DMS79 (cell line): ENCODE measurements at places on chromosomes 6 and 20.

DNA sequence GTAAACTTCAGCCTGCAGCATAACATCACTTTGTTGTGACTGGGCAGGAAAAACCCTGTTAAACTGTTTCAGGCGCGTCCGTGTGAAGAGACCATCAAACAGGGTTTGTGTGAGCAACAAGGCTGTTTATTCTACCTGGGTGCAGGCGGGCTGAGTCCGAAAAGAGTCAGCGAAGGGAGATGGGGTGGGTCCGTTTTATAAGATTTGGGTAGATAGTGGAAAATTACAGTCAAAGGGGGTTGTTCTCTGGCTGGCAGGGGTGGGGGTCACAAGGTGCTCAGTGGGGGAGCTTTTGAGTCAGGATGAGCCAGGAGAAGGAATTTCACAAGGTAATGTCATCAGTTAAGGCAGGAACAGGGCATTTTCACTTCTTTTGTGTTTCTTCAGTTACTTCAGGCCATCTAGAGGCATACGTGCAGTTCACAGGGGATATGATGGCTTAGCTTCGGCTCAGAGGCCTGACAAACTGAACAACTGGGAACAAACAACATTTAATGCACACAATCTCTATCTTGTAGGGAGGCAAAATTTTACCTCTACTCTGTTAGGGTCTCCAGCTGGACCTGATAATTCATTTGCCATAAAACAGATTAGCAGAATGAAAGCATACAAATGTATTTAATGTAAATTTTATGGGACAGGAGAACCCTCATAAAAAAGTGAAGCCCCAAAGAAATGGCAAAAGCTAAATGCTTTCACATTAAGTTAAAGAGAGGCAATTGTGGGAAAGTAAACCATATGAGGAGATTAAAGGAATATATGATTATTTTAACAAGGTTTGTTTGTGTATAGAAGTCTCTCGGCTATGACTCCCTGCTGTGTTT, 58.3 kb upstream of the HFE start:
- no peak for DNase-seq

DNA sequence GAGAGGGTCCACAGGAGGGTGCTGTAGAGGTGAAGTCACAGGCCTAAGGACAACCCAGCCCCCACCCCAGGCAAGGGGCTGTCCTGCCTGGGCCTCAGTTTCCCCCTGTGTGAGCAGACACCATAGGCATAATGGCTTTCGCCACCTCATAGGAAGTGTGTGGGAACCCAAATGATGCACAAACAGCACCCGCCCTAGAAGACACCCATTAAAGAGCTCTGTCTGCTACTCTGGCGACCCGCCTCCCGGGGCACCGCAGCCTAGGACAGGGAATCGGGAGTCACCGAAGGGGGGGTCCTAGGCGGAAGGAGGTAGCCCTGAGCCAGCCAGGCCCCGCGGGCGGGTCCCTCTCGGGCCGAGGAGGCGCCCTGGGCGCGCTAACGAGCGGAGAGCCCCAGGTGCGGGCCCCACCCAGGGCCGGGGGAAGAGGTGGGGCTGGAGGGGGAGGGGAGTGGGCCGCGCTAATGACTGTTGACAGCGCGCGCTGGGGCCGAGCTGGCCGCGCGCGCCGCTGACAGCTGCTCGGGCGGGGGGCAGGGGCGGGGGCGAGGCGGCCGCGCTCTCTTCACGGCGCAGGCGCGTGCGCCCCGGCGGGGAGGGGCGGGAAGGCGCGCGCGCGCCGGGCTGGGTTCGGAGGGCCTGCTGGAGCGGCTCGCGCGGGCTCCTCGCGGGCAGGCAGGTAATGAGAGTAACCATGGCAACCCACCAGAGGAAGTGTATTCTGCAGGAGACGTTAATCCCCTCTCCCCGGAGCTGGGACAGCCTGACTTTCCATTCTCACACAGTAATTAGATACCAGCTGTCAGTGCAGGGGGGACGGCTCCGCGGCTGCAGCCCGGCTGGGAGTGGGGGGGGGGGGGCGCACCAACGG, 48.9 kb downstream of the NOL4L start:
- peak; percentile 92 for DNase-seq

DNA sequence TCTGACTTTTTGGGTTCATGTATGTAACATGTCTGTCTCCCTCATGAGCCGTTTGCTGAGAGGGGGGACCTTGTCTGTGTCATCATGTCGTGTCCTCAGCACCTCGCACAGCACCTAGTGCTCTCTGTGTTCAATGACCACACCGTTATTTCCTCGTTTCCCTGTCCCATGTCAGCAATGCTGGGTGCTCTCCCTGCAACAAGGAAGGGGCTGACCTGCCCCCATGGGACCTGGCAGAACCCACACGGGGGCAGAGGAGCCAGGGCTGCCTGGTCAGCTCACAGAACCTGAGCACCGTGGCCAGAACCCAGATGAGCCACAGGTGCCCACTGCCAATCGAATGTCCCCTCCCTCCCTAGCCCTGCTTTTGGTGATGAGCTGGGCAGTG, 7.3 kb downstream of the ADA start:
- no peak for DNase-seq

GRCh38 chr6:166697113-166697512, 70.1 kb upstream of the RPS6KA2 start:
- DNase-seq, result no peak

DNA sequence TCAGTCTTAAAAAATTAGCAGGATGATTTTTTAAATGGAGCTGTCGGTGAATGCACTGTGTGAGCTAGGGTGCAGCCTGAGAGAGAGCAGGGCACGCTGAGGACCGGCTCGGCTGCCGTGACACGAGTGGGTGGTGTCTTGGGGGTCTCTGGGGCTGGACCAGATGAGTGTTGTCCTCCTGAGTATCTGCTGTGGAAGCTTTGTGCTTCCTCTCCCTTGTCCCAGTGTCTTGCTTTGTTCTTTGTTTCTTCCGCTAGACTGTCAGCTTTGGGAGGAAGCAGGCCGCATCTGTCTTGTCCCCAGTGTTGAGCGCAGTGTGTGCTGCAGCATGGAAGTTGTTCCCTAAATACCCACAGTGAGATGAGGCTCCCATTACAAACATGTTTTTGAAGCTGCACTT, 89.4 kb downstream of the RTN4IP1 start:
- no peak for DNase-seq

- DNase-seq, result no peak
These were observed 15.6 kb upstream of the HMGN3 start for GRCh38 chr6:79250107-79250514.

GRCh38 chr6:34938268-34938667, 49.2 kb downstream of the ANKS1A start:
- DNase-seq, result no peak

DNA sequence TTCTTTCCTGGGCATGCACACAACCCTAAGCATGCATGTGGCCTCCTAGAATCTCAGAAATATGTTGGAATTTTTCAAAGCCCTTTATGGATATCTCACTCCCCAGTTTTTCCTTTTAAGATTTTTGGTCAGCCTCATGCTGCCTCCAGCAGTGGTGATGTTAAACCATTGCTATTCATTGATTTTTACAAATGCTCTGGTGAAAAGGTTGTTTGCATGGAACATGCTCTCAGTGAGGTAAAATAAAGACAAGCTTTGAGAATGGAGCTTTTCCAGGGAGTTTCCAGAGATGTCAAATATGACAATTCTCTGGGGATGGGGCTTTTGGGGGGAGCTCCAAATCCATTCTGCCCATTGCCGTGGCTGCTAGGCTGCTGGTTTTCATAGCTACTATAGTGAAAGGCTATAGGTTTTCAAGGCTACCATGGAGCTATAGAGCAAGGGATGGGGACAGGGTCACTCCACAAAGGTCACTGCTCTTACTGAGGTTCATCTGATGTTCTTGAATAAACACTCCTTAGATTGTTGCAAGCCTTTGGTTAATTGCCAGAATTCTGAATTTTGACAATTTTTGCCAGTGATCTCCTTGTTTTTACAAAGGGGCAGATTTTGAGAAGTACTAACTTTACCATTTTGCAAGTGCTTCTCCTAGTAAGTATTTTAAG, 178.1 kb upstream of the ARG1 start:
- no peak for DNase-seq

- DNase-seq, result no peak
These were observed 7.7 kb downstream of the AMD1 start for GRCh38 chr6:110882274-110882619.

- DNase-seq, result no peak
These were observed 138.0 kb downstream of the THBS2 start for GRCh38 chr6:169115632-169116031.

GRCh38 chr20:12936524-12936923, 72.2 kb upstream of the SPTLC3 start:
- no peak for DNase-seq

DNA sequence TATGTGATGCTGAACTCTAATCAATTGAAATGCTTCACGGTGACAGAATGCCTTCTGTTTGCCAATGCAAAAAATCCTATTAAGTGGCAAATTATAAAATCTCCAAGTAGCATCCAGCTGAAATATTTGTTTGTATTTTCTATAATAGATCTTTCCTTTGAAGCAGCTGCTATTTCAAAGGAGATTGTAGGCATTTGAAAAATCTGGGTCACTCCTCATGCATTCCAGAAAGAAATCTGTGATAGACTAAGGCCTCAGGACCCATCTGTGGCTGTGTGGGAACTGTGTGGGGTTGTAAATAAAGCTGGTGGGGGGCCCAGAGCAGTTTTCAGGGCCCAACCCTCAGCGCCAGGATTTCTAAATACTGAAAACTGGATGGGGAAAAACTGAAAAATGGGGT, 216.9 kb upstream of the ARG1 start:
- DNase-seq, result no peak
